Natural killer cell treated with Interleukin-12 subunit alpha and Interleukin-12 subunit beta and Interleukin-15 and Interleukin-18, amount 100 ng/mL, for 72 hours (primary cell): ENCODE measurements at places on chromosomes 3 and 15. TPM values are rescaled to one million over a fixed set of nuclear protein-coding genes. Genes with fewer than 3 reads are reported as not detected.

The SLC28A1 gene
- total RNA-seq: not detected

The LRRN1 gene
- total RNA-seq: 0.64 TPM

The BCL2A1 gene
- 40.0 TPM for total RNA-seq

The KLHL40 gene
- total RNA-seq: not detected

DNA sequence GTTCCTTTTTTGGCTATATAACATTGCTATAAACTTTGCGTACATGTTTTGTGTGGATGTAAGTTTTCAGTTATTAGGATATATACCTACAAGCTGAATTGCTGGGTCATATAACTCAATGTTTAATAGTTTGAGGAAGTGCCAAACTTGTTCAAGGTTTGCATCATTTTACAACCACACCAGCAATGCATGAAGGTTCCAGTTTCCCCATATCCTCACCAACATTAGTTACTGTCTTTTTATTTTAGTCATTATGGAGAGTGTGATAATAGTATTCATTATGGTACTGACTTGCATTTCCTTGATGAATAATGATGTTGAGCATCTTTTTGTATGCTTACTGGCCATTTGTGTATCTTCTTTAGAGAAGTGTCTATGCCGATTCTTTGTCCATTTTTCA lies 112.3 kb downstream of the NR1I2 start:
- DNase-seq: no peak

GRCh38 chr3:178500631-178501030 lies 35.6 kb upstream of the KCNMB2 start:
- DNase-seq: no peak

DNA sequence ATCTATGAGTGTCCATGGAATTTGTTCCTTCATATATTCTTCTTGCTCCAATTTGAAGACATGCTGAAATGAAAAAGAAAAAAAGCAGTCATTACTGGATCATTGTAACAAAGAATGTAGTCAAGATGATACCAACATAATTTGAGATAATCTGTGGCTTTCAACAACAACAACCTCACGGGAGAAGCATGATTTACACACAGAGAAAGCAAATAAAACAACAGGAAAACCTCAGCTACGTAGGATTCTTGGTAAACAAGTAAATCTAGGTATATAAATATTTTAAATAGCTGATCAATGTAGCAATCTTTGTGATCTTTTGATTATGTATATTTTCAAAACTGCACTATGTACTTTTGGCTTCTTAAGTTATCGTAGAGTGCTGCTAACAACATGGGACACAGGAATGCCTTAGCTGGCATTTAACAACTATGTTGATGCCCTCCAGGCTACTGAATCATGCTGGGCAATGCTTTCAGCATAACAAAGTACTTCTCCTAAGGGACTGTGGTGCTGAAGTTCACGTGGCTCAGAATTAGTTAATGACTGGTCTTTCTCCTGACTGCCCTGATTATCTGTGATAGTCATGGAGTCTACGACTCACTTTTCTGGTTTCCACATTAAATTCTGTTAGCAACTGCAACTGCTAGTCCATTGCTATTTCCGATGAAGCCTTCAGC lies 96.5 kb upstream of the MYO5C start:
- no peak for DNase-seq
